ENCODE measurements at places on chromosomes 3 and 15.

GRCh38 chr15:39404767-39405181, 176.1 kb upstream of the THBS1 start:
- DNase-seq, result no peak

DNA sequence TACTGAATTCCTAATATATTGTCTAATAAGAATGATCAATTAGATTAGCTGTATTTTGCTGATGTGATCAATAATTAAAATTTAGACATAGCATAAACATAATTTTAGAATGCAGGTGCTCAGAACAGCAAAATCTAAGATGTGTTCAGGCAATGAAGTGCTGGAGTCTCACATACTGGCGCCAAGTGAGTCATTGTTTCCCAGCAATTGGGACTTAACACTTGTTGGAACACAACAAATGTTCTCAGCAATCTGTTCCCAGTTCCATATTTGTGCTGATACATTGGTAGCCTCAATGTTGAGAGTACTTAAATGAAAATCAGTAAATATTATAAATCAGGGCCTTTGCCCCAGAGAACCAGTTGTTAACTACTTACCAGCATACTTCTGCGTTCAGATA, 619.0 kb downstream of the ROBO1 start:
- no peak for DNase-seq

- peak; percentile 74 for DNase-seq
Measured at GRCh38 chr15:75455424-75455981, 4.0 kb upstream of the SIN3A start.

- DNase-seq, result no peak
Measured at GRCh38 chr3:8278448-8278847, 223.2 kb upstream of the LMCD1 start.

GRCh38 chr15:61051569-61052031, 177.5 kb downstream of the RORA start:
- no peak for DNase-seq

DNA sequence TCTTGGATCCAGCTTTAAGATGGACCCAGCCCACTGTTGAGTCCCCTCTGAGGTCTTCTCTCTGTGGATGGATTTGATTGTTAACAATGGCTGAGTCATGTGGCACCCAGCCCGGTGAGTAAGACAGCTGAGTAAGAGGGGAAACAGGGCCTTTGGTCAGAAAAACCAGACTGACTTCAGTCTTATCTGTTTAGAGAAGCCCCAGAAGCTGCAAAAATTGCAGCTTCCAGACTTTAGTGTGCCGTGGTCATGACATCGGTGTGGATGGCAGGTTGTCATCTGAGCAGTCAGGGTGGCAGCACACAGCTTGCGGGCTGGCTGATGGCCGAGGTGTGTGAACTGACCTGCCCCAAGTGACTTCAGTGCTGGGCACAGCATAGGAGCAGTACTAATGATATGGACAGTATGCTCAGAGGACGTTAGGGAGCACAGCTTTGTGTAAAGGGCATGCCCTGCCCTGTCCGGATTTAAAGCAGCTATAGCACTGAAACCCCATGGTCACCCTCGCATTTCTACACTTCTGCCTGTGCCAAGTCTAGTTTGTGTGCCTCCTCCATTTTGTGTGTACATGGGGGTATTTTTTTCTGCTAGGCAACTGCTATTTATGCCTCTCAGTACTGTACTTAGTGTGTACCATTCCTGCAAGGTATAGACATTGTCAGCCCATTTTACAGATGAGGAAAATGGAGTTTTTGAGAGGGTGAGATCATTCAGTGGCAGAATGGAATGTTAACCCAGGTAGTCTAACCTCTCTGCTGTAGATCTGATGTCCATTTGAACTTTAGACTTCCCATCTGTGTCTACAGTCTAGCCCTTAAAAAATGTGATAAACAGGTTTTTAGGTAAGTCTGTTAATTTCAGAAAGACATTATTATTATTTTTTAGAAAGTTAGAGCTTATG, 44.4 kb downstream of the FLNB start:
- no peak for DNase-seq

GRCh38 chr15:48202068-48202467, 4.0 kb upstream of the SLC12A1 start:
- no peak for DNase-seq

- DNase-seq, result no peak
Measured at GRCh38 chr3:146280864-146281263, 30.0 kb upstream of the PLSCR4 start.
